Activated T-helper 1 cell treated with anti-CD3 and anti-CD28 coated beads, Interleukin-2, amount 50 U/mL, for 16 hours (primary cell): ENCODE measurements at places on chromosomes 16 and 17.

GRCh38 chr16:49890876-49891275, 35.0 kb upstream of the ZNF423 start:
- DNase-seq, result no peak

GRCh38 chr17:43891851-43892646, 15.3 kb downstream of the MPP2 start:
- no peak for DNase-seq

DNA sequence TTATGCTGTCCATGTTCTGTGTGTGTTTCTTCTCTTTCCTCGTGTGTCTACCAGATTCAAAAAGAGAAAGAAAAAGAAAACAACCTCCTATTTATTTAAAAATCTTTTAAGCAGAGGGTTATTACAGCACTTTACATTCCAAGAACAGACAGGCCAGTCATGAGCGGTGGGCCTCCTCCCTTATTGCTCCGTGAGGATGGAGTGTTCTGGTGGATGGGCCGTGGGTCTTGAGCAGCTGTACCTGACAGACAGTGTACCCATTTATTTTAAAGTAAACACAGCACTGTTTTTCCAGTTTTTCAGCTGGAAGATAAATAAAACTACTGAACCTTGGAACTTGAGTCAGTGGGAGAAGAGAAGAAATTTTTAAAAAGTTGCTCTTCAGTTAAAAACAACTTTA, 52.4 kb downstream of the WWP2 start:
- DNase-seq, result no peak

- DNase-seq, result no peak
These were observed 7.3 kb upstream of the ZDHHC7 start for GRCh38 chr16:85018529-85019236.

GRCh38 chr16:79845033-79845733, 244.6 kb upstream of the MAF start:
- DNase-seq, result no peak

DNA sequence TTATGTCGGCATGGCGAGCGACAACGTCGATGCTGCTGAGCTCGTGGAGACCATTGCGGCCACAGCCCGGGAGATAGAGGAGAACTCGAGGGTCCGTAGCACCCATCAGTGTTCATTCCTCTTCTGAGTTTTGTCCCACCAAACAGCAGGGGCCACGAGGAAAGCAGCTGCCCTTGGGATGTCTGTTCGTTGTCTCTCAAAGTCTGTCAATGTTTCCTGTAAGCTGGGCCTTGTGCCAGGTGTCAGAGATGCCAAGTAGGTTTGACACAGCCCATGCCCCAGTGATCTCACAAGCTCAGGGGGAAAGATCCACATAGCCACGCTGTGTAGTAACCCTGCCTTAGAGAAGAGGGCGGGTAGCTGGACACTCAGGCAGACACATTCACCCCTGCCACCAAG, 22.6 kb downstream of the NTAN1 start:
- no peak for DNase-seq

GRCh38 chr17:60127068-60128064, 22.4 kb upstream of the CA4 start:
- no peak for DNase-seq

DNA sequence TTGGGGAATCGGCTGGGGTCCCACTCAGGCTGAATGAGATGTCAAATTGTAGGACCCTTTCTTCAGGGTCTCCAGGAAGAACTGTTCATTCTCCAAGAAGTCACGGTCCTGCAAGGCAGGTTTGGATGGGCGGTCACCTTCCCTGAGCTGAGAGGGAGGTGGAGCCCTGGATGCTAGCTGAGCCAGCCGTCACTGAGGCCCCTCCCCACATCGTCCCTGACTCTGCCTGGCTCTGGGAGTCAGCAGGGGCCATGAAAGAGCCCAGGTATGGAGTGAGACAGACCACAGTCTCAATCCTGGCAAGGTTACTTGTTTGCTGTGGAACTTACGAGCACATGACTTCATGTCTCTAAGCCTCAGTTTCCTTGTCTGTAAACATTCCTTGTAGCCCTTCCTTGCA, 6.0 kb upstream of the MRPL38 start:
- DNase-seq, result no peak

DNA sequence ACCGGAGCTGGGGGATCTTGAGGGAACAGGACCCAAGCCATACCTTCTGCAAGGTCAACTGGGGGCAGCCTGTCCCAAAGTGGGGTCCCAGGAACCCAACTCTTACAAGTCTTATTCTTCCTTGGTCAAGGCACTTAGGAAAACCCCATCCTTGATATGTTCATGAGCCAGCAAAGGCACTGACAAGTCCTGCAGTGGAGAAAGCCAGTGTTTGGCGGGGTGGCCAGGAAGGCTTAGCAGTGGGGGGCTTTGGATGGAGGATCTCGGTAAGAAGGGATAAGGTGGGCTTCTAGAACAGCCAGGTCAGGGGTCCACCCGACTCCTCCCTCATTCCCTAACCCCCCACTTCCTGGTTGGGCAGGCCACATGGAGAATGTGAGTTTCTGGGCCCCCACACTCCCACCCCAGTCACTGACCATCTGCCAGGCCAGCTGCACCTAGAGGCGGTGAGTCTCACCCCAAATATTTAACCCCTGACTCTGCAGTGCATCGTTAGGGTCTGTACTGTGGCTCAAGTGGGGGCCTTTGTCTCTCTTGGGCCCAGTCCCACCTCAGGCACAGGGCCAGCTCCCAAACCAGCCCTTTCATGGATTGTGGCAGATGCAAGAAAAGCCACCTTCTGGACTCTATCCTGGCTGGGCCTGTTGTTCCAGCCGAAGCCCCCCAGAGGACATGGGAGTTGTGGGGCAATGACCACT, 22.3 kb downstream of the PPL start:
- no peak for DNase-seq

DNA sequence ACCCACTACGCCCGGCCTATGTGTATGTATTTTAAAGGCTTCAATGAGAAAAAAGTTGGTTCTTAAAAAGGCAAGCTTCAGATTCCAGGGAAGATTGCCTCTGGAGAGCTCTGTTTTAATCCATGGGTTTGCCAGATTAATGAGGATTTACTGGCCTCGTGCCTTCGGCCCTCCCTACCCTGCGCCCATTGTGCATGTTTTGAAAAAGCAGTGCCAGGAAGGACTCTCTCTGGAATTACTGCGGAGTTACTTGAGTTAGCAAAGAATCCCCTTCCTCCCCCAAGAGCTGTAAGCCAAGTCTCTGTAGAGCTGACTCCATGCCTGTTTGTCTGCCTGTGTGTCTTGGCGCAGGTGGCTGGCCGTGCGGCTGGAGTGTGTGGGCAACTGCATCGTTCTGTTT, 98.9 kb downstream of the ABCC6 start:
- DNase-seq, result no peak

DNA sequence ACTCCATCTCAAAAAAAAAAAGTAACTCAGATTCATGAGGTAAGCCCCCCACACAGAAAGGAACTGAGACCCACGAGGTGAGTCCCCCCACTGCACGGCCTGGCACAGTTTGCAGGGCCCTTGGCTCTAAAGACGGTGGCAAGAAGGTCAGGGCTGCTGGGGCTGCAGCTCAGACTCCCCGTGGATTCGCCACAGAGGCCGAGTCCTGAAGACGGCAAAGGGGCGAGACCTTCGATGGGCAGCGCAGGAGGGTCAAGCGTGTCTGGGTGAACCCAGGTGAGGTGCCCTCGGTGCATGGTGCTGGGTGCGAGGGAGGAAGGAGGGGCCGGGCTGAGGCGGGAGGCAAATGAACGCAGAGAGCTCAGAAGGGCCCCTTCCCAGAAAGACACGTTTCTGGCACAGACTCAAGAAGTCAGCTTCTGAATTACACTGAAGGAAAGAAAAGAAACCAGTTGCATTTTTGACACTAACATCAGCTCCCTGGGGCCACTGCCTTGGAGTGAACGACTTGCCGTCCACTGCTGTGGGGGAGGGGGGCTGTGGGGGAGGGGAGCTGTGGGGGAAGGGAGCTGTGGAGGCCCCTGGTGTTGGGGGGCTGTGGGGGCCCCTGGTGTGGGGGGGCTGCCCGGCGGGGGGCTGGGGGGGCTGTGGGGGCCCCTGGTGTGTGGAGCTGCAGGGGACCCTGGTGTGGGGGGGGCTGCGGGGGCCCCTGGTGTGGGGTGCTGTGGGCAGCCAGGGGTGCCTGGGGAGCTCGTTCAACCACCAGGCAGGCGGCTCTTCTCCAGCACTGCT, 69.8 kb upstream of the METRNL start:
- no peak for DNase-seq

GRCh38 chr16:81610144-81610842, 165.7 kb downstream of the CMIP start:
- DNase-seq, result no peak

- DNase-seq, result no peak
These were observed 311.4 kb downstream of the CBLN1 start for GRCh38 chr16:48970216-48970615.

DNA sequence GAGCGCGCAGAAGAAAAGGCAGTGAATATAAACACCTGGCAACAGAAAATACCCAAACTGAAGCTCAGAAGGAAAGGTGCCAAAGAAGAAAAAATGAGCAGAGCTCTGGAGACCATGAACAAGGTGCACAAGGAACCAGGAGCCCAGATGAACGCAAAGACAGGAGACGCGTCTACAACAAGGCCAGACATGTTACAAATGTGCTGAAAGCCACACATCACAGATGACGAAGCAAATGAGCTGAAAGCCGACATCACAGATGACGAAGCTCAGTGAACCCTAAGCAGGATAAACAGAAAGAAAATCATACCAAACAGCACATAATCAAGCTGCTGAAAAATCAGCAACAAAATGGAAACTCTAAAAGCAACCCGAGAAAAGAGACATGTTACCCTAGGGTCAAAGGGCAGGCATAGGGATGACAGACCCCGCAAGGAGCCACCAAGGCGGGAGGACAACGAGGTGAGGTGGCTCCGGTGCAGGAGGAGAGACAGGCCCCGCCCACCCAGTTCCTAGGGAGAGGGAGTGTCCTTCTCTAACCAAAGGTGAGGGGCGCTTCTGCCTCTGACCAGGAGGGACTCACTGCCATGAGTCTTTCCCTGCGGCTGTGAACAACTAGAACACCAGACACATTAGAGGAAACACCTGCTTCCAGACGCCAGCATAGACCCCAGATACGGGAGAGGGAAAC, 39.1 kb downstream of the CCDC57 start:
- no peak for DNase-seq

DNA sequence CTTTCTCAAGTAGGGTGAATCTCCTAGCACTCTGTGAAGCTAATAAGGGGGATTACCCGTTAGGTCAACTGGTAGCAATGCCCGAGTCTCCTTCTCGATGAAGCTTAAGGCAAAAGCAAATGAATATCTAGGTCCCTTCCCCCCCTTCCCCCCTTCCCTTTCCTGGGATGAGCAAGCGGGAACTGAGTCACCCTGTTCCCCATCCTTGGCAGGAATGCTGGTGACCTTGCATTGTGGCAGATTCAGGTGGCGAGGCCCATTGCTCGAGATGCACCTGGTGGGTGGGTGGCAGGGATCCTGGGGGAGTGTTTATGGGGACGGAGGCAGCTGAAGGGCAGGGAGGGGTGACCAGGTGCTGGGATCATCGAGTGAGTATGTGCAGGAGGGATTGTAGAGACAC, 7.1 kb downstream of the NXPH3 start:
- no peak for DNase-seq

GRCh38 chr16:57892041-57892440, 78.9 kb downstream of the CNGB1 start:
- no peak for DNase-seq

- DNase-seq, result no peak
These were observed 72.1 kb downstream of the BCAS3 start for GRCh38 chr17:60749708-60750107.

GRCh38 chr17:48121923-48122664, 14.5 kb downstream of the SNX11 start:
- DNase-seq, result no peak

DNA sequence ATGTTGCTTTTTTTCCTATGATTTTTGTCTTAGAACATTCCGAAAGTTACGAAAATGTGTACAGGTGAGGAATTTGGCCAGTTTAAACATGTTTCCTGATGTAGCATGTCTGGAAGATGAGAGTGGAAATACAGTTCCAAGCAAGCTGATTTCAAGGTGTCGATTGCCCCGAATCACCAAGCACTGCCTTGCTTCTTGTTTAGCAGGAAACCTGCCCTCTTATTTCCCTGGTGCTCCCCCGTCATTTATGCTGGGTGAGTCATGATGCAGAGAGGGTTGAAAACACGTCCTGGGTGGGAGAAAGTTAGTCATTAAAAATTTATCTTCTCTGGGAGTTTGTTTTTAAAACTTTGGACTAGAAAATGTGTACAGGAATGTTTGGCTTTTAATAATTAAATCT, 608.6 kb upstream of the EEF2KMT start:
- DNase-seq, result no peak

DNA sequence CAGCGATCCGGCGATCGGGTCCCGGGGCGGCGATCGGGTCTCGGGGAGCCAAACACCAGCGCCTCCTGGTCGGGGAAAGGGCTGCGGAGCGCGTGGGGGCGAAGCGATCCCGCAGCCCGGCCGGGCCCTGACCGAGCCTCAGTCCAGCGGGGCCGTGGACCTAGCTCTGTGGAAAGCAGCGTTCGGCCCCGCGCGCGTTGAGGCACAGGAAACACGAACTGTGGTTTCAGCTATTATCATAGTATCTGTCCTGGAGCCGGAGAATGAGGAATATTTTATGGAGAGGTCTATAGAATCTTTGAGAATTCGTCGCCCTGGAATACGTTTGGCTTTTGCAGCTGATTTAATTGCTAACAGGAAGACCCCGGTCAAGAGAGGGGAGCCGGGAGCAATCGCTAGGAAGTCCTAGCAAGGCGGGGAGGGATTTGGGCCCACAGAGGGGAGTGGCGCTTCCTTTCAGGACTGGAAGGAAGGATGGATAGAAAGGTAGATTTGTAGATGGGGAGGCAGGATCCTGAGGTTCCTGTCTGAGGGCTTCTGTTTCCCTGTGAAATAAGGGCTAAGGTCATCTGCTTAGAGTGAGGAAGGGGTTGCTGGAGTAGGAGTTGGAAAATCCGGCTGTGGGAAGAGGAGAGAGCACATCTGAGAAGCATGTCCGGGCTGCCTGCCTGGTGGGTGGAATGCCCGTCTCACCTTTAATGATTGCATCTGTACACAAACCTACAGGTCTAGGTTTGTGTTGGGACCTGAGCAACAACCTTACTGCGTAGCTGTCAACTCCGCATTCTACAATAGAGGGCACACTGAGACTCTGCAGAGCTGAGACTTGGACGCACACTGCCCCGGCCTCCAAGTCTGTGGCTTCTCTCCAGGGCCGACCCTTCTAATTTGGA, 770 bp downstream of the CCNF start:
- DNase-seq, result no peak

GRCh38 chr17:57595947-57596695, 149.0 kb downstream of the CCDC182 start:
- DNase-seq, result no peak

- no peak for DNase-seq
These were observed 130.1 kb upstream of the ADAMTS18 start for GRCh38 chr16:77564791-77565390.

DNA sequence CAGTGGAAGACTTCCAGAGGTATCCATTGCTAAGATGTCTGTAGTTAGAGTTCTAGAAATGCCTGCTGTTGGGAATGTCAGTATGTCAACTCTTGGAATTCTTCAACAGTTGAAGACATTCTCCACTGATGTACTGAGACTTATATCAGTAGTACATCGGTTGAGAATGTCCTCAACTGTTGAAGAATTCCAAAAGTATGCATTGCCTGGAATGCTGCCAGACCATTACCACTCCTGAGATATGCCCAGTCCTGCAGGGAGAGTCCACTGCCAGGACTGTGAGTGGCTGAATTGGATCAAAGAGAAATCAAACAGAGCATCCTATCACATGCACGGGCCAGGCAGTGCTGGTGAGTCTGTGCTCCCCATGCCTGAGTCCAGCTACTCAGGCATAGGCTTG, 42.0 kb downstream of the IL21R start:
- DNase-seq, result no peak

GRCh38 chr17:31495022-31495885, 103.8 kb downstream of the RAB11FIP4 start:
- DNase-seq, result no peak
